ENCODE measurements at places on chromosomes 11 and 22.

- no peaks in the 10 kb centered on the region for H3K27me3 ChIP-seq
- peaks cover 2% of the 10 kb centered on the region for H3K36me3 ChIP-seq
- DNase-seq = no peak
Measured at GRCh38 chr11:6563121-6563619, 40.2 kb downstream of the RRP8 start.

- peaks cover 3% of the 10 kb centered on the region for H3K36me3 ChIP-seq
- DNase-seq = no peak
- peaks cover 23% of the 10 kb centered on the region for H3K4me1 ChIP-seq
- H3K27ac ChIP-seq = no peak overlapping the region
Measured at GRCh38 chr11:46565232-46565840, 28.5 kb downstream of the AMBRA1 start.

GRCh38 chr11:116446048-116446941 is 326.5 kb downstream of the BUD13 start:
- H3K27me3 ChIP-seq = peaks cover 11% of the 10 kb centered on the region
- H3K4me1 ChIP-seq = no peaks in the 10 kb centered on the region
- no peak overlapping the region for H3K27ac ChIP-seq
- no peak overlapping the region for H3K4me3 ChIP-seq
- H3K36me3 ChIP-seq = no peaks in the 10 kb centered on the region

GRCh38 chr11:134517621-134518293 is 105.7 kb upstream of the B3GAT1 start:
- H3K27me3 ChIP-seq = no peaks in the 10 kb centered on the region
- DNase-seq = no peak
- no peaks in the 10 kb centered on the region for H3K36me3 ChIP-seq
- H3K27ac ChIP-seq = no peak overlapping the region

DNA sequence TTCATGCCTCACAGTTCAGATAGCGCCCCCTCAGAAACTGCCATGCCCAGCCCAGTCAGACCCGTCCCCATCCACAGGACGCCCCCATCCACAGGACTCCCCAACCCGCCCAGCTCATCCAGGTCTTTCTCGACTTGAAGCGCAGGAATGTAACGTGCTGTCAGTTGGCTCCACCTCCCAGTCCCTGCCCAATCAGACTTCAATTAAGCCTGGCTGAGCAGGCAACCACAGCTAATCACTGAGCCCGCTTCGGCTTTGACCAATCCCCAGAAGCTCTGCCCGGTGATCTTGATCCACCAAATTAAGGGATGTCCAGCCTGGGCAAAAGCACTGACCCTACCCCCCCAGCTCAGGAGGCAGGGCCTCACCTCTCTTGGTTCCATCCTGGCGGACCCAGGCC is 10.5 kb upstream of the MFNG start:
- no peak for DNase-seq
- peaks cover 19% of the 10 kb centered on the region for H3K4me1 ChIP-seq
- no peaks in the 10 kb centered on the region for H3K36me3 ChIP-seq
- peaks cover 10% of the 10 kb centered on the region for H3K27me3 ChIP-seq
- H3K27ac ChIP-seq = no peak overlapping the region

DNA sequence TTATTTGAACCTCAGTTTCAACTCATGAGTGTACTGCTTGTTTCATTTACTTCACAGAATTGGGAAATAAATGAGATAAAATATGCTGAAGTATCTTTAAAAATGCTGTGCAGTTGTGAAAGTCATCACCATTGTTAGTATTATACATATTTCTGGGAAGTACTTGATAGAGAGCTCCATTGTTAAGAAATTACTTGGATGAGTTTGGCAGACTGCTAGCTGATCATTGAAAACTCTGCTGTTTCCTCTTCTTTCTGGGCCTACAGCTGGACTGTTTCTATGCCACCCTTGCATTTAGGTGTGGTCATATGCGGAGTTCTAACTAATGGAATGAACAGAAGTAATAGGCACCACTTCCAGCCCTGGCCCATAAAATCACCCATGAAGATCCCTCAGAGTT is 10.0 kb downstream of the SIK2 start:
- no peak overlapping the region for H3K27ac ChIP-seq
- no peaks in the 10 kb centered on the region for H3K4me1 ChIP-seq
- H3K36me3 ChIP-seq = no peaks in the 10 kb centered on the region
- no peak for DNase-seq

DNA sequence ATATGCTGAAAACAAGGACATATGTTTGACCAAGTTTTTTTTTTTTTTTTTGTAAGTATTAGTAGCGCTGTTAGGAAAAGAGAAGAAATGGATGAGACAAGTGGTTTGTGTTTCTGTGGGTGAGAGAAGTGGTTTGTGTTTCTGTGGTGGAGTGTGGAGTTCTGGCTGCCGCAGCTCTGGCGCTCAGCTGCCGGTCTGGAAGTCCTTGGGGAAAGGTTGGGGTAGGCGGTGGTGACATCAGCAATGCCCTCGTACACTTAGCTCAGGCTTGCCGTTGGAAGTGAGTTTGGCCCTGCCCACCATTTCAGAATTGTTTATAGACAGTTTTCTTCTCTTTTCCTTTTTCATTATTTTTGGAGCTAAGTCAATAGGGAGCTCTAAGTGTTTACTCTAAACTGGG is 116.6 kb downstream of the TBC1D22A start:
- no peak overlapping the region for H3K27ac ChIP-seq
- peaks cover 5% of the 10 kb centered on the region for H3K36me3 ChIP-seq
- H3K4me3 ChIP-seq = no peak overlapping the region
- no peaks in the 10 kb centered on the region for H3K27me3 ChIP-seq

DNA sequence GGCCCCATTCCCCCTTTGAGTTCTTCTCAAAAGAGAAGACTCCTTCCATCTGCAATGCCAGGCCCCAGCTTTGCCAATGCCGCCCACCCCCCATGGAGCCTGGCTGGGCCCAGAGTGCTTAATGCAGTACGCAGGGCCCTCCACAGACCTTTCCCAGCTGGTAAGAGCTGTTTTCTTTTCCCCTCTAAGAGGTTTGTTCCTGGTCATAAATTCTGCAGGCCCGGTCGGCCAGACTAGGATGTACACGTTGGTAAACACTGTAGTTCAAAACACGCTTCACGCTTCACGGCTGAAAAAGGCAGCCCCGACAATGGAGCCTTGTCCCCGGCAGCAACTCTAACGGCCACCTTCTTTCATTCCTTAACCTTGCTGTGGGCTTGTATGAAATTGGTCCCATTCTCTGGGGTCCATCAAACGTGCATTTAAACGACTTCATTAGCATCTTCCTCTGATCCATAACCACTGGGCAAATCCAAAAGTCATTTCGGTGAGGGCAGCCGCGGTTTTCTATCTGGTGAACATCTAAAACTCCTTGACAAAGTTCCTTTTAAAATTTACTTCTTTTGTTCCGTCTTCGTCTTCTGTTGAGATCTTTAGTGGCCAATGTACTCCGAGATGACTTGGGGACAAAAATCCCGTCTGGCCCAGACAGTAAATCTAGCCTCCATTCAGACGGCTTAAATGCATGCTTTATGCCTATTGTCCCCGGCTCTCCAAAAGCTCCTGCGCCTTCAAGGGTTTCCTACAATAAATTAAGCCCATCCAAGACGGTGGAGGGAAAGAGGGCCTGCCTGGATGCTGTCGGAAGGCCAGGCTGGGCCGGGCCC is 60.0 kb upstream of the MYEOV start:
- no peak for DNase-seq
- no peak overlapping the region for H3K27ac ChIP-seq
- H3K36me3 ChIP-seq = no peaks in the 10 kb centered on the region
- no peak overlapping the region for H3K4me3 ChIP-seq
- peaks cover 5% of the 10 kb centered on the region for H3K27me3 ChIP-seq
- H3K4me1 ChIP-seq = no peaks in the 10 kb centered on the region

DNA sequence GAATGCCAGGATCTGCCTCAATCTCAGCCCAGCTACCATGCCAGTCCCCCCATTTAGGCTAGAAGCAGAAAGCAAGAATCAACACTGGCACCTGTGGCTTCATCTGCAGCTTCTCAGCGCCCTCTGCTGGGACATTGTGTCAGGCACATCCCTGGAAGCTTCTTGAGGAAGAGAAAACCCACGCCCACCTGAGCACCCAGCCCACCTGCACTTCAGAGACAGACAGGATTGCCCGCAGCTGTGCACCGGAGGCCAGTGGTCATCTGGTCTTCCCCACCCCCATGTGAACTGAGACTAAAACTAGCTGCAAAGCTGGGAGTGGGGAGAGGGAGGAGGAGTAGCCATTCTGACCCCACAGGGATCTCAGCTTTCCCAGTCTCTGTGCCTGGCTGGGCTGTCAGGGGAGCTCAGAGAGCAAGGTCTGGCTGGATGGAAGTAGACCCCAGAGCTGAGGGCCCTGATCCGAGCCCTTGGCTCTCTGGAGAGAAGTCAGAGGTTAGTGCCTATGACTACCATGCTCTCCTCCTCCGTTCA is 66.8 kb downstream of the FEZ1 start:
- DNase-seq = peak; percentile 62
- no peaks in the 10 kb centered on the region for H3K4me1 ChIP-seq
- no peak overlapping the region for H3K27ac ChIP-seq
- no peak overlapping the region for H3K4me3 ChIP-seq

DNA sequence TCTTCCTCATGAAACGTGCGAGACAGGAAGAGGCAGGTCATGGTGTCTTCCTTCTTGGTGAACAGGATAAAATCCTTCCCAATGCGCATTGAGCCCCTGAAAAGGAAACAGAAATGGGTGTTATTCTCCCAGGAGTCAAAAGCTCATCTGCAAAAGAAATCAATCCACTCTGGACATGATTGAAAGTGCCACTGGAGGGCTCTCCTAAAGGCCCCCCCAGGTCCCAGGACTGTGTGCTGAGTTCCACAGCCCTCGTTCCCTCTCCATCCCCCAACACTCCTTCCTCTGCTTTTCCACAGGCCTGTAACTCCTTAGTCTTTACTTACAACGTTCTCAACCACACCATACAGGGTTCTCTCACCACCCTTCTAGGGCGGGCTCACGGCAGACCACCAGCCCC is 22.2 kb downstream of the MORC2 start:
- H3K4me3 ChIP-seq = no peak overlapping the region
- H3K4me1 ChIP-seq = peaks cover 61% of the 10 kb centered on the region
- H3K36me3 ChIP-seq = peaks cover 64% of the 10 kb centered on the region
- no peaks in the 10 kb centered on the region for H3K27me3 ChIP-seq
- H3K27ac ChIP-seq = no peak overlapping the region
- DNase-seq = no peak

GRCh38 chr11:131688048-131688693 is 317.8 kb downstream of the NTM start:
- H3K27ac ChIP-seq = no peak overlapping the region
- H3K4me3 ChIP-seq = no peak overlapping the region
- no peaks in the 10 kb centered on the region for H3K4me1 ChIP-seq
- peaks cover 2% of the 10 kb centered on the region for H3K27me3 ChIP-seq

- DNase-seq = no peak
- H3K4me1 ChIP-seq = no peaks in the 10 kb centered on the region
- H3K27me3 ChIP-seq = no peaks in the 10 kb centered on the region
- H3K4me3 ChIP-seq = no peak overlapping the region
Measured at GRCh38 chr11:69201764-69202370, 46.1 kb downstream of the SMIM38 start.

DNA sequence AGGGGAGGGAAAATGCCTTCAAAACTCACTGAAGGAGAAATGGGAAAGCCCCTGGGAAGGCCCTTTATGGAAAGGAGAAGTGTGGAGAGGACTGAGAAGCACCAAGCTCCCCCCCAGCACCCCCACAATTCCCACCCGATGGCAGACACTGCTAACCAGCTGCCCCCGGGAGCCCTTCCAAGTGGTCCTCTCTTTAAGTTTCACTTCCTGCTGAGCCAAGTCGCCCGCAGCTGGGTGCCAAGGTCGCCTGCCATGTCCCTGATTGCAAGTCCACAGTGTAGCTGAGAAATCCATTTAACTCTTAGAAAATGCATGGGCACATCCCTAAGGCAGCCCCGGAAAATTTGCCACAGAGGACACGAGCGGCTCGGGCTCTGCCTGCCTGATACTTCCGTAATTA is 68.2 kb downstream of the GALNT18 start:
- H3K4me3 ChIP-seq = no peak overlapping the region
- no peak overlapping the region for H3K27ac ChIP-seq
- no peaks in the 10 kb centered on the region for H3K27me3 ChIP-seq
- H3K4me1 ChIP-seq = no peaks in the 10 kb centered on the region
- H3K36me3 ChIP-seq = no peaks in the 10 kb centered on the region

- H3K27me3 ChIP-seq = peaks cover 5% of the 10 kb centered on the region
- H3K27ac ChIP-seq = no peak overlapping the region
- H3K4me1 ChIP-seq = no peaks in the 10 kb centered on the region
- no peak for DNase-seq
- H3K36me3 ChIP-seq = no peaks in the 10 kb centered on the region
Measured at GRCh38 chr11:126637795-126638175, 282.3 kb downstream of the ST3GAL4 start.

- no peaks in the 10 kb centered on the region for H3K27me3 ChIP-seq
- peak; percentile 33 for DNase-seq
Measured at GRCh38 chr22:37930270-37930951, 23.0 kb downstream of the C22orf23 start.

- DNase-seq = no peak
- no peaks in the 10 kb centered on the region for H3K27me3 ChIP-seq
- no peak overlapping the region for H3K4me3 ChIP-seq
Measured at GRCh38 chr22:38111925-38112355, 1.5 kb upstream of the BAIAP2L2 start.

- no peak for DNase-seq
- H3K36me3 ChIP-seq = peaks cover 17% of the 10 kb centered on the region
- no peak within 1 kb of the TSS for H3K27ac ChIP-seq
- H3K4me1 ChIP-seq = peaks cover 57% of the 10 kb centered on the region
- H3K4me3 ChIP-seq = no peak within 1 kb of the TSS
- no peaks in the 10 kb centered on the region for H3K27me3 ChIP-seq
Measured at GRCh38 chr22:37212174-37212906, at the start of gene SSTR3. Gene SSTR3, minus strand, starts transcription at chr22:37212477. Its CDS starts 4,674 bp downstream, at chr22:37207803.

- DNase-seq = no peak
- H3K36me3 ChIP-seq = no peaks in the 10 kb centered on the region
- peaks cover 39% of the 10 kb centered on the region for H3K4me1 ChIP-seq
- no peak overlapping the region for H3K4me3 ChIP-seq
Measured at GRCh38 chr11:65473278-65473860, 25.5 kb upstream of the MALAT1 start.

GRCh38 chr11:128796270-128796669 is 70.8 kb downstream of the KCNJ1 start:
- peaks cover 76% of the 10 kb centered on the region for H3K36me3 ChIP-seq
- H3K27ac ChIP-seq = no peak overlapping the region
- H3K4me3 ChIP-seq = no peak overlapping the region
- DNase-seq = no peak
